ENCODE measurements at places on chromosomes 2 and 18.

- DNase-seq: no peak
These were observed 119.8 kb downstream of the LRATD1 start for GRCh38 chr2:14752295-14752694.

- DNase-seq: no peak
These were observed 4.5 kb upstream of the NPPC start for GRCh38 chr2:231930593-231931281.

GRCh38 chr2:16120591-16121180 lies 180.3 kb downstream of the MYCN start:
- no peak for DNase-seq

DNA sequence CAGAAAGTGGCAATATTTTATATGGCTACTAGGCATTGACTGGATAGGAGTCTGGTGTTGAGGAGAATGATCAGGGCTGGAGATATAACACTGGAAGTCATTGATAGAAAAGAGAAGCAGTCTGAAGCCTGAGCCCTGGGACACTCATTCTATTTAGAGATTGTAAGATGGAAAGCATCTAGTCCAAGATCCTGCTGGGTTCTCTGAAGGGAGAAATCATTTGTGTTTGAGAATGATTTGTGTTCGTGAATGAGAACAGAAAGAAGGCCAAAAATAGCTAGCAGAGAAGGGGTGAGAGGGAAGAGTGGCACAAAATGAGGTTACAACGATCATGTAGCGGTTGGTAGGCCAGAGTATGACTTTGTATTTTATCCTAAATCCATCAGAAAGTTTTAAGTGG lies 7.6 kb upstream of the ALS2 start:
- DNase-seq: no peak

DNA sequence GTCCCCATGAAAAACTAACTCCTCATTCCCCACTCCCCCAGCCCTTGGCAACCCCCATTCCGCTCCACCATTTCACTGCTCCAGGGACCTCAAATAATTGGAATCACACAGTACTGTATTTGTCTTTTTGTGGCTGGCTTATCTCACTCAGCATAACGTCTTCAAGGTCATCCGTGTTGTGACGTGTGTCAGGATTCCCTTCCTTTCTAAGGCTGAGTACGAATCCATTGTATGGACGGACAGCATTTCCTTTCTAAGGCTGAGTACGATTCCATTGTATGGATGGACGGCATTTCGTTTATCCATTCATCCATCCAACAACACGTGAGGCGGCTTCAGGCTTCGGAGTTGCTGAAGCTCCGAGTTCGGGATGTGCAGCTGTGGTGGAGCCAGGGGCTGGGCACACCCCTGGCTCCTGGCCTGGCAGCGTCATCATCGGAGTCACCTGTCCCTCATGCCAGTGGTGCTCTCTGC lies 1.2 kb upstream of the ASB1 start:
- DNase-seq: no peak

- DNase-seq: no peak
These were observed 126.8 kb downstream of the LAMA3 start for GRCh38 chr18:23816021-23816420.

DNA sequence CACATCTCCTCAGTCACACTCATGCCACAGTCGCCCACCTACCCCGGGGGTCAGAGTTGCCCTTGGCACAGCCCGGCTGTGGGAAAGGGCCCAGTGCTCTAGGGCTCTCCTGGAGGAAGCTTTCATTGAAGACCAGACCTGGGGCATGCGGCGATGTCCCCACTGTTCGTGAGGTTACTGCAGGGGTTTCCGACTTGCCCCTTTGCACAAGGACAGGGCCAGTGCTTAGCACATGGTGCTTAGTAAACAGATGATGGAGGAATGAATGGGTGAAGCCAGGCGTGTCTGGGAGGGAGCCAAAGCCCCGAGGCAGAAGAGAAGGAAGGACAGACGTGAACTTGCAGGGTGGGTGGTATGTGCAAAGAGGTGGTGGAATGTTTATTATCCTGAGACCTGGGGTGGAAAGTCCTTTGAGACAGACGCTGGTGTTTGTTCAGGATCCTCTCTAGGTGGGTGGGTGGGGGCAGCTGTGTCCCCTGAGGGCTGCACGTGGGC lies 205.9 kb upstream of the ARL4C start:
- no peak for DNase-seq

- no peak for DNase-seq
These were observed 426.9 kb downstream of the CDH2 start for GRCh38 chr18:27750014-27750413.
